Right renal cortex interstitium (tissue), 3 donors: ENCODE measurements at places on chromosomes 5 and 9. TPM values are rescaled to one million over a fixed set of nuclear protein-coding genes. Genes with fewer than 3 reads are reported as not detected.

GRCh38 chr5:148491793-148492184 lies 108.0 kb downstream of the FBXO38 start:
- no peak for DNase-seq

DNA sequence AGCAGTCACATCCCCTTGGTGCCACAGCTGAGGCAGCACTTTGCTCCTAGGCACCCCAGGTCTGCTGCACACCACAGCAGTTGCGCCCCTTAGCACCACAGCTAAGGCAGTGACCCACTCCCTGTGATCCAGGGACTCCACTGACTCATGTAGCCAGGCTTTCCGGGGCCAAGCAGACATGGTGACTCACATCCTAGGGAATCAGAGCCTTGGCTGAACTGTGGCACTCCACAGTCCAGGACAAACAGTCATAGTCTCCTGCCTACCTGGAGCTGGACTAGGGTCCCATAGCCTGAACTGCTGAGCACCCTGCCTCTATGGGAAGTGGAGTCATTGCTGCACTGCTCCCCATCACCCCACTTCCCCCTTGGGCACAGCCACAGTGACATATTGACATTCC lies 338.7 kb downstream of the NPR3 start:
- no peak for DNase-seq

DNA sequence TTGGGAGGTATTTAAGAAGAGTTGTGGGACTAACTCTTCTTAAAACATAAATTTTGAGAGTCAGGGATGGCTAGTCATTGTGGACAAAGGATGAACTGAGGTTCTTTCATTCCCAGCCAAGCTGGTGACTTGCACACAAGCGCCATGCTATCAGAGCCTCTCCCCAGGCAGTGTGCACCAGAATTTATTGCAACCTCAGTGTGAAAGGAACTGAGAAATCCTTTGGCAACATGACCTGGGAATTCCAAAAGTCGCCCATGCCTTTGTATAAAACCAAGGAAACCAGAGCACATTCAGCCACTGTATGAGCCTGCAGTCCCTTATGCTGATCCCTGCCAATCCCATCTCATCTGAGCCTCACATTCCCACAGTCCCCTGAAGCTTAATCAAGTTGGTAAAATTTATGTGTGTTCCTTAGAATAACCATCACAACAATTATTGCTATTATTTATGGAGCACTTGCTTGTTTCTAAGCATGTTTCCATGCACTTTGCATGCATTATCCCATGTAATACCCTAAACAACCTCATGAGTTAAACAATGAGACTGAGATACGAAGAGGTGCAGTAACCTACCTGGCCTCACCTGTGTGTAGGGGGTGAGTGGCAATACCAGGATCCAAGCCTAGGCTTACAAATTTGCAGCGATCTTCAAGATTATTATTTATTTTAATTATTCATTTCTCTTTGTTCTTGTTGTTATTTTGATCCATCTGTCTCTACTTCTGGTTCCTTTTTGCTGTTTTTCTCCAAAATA lies 116.4 kb downstream of the NTRK2 start:
- DNase-seq = no peak

GRCh38 chr5:174618589-174618988 lies 105.8 kb upstream of the MSX2 start:
- DNase-seq = no peak

DNA sequence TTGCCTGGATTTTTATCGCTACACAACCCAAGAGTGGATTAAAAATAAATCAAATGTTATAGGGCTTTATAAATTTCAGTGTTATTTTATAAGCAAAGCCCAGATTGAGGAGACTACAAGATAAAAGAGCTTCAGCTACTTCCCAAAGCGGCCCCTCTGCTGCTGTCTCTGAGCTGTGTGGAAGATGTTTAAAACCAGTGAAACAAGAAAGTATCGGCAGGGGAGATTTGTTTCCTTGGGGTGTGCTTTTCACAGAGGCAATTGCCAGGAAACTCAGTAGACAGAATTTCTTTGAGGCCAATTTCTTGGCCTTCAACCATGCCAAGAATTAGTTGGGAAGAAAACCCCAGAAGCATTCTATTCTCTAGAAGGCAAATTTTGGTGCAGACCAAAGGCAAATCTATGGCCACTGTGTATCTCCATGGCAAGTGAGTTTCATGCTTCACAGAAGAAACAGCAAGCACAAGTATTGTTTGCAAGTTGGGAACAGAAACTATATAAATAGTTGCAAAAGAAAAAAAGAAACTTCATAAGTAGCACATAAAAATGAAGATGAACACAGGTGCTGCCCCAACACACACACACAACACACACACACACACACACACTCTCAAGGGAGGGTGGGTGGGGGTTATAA lies 197.2 kb downstream of the PARP8 start:
- DNase-seq = no peak

- no peak for DNase-seq
Measured at GRCh38 chr5:103800741-103801495, 238.3 kb upstream of the NUDT12 start.

DNA sequence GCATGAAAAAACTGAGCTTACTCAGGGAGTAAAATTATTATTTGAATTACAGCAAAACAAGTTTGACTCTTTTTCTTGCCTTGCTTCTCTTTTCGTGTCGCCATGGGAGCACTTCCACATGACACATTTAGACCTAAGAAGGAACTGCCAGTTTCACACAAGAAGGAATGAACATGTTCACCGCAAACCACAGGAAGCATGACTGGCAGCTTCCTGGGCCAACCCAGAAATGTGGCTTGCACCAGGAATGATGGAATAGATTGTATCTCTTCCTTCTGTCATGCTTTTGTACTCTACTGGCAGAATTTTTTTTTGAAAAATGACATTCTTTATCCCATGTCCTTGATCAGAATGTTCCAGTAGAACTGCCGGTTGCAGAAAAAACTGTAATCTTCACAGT lies 32.9 kb upstream of the MAN2A1 start:
- no peak for DNase-seq

SEMA4D gene
- 41.3 TPM for polyA plus RNA-seq

GRCh38 chr5:178430186-178431062 lies 159.8 kb downstream of the COL23A1 start:
- DNase-seq = no peak

CNTNAP3 gene
- polyA plus RNA-seq = 5.6 TPM

GRCh38 chr5:69492923-69493395 lies 369 bp downstream of the OCLN start:
- peak; percentile 15 for DNase-seq

- no peak for DNase-seq
Measured at GRCh38 chr9:76846297-76846696, 59.6 kb downstream of the PRUNE2 start.
